ENCODE measurements at places on chromosomes 5 and 9. TPM values are rescaled to one million over a fixed set of nuclear protein-coding genes. Genes with fewer than 3 reads are reported as not detected.

ANGPTL2 gene
- total RNA-seq: 14.0 TPM

SLC36A3 gene
- total RNA-seq: not detected

KLHL3 gene
- total RNA-seq: 19.6 TPM

ZNF618 gene
- total RNA-seq: 2.3 TPM

GCNT4 gene
- total RNA-seq: 1.7 TPM

RNF44 gene
- total RNA-seq: 40.3 TPM

DELE1 gene
- total RNA-seq: 98.2 TPM

TEK gene
- total RNA-seq: not detected

Data from stomach (tissue), 19 donors.